ENCODE measurements at places on chromosomes 7 and 10.

GRCh38 chr7:151032936-151033863 is 5.0 kb downstream of the ABCB8 start:
- DNase-seq: no peak

GRCh38 chr10:28778524-28778923 is 101.2 kb downstream of the BAMBI start:
- DNase-seq: no peak

GRCh38 chr10:21530641-21531040 is 3.4 kb upstream of the MLLT10 start:
- DNase-seq: no peak

DNA sequence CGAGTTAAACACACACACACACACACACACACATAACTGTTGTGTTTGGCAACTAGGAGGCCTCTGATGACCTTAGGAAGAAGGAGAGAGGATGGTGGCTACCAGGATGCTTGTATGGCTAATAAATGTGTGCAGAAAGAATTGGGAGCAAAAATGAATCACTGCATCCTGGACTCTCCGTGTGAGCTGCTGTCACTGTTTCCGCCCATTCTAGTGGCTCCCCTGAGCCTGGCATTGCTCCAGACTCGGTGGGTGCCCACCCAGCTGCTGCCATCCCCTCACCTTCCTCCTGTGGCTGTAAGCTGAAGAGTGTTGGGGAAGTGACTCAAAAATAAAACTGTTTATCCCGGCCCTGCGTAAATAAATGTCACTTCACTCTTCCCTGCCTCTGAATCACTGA is 149.5 kb upstream of the MINDY3 start:
- DNase-seq: no peak

- no peak for DNase-seq
These were observed 582.2 kb upstream of the ZWINT start for GRCh38 chr10:56943221-56943755.

GRCh38 chr7:69610374-69611084 is 12.3 kb downstream of the AUTS2 start:
- DNase-seq: no peak

DNA sequence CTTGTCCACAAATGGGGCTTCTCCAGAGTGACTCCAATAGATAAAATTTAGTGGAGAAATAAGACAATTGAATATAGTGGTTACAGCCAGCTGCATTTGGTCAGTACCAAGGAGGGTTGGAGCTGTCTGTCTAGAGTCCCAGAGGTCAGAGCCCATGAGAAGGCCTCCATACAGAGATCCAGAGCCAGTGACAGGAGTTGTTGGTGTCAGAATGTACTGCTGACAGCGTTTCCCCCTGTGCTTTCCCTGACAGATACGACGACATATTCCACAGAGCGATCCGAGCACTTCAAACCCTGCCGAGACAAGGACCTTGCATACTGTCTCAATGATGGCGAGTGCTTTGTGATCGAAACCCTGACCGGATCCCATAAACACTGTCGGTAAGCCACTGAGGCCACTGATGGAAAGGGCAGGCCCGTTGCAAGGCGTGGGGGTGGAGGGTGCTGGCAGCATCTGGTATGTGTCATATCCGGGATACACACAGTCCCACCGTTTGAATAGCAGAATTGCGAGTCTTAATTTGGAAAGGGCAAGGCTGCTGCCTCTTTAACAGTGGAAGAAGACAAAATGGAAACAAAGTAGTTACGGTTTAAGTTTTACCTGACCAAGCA is 483.6 kb downstream of the NRG3 start:
- DNase-seq: peak; percentile 62

GRCh38 chr7:15801041-15801440 is 114.6 kb upstream of the MEOX2 start:
- no peak for DNase-seq

GRCh38 chr10:111295788-111296187 is 219.0 kb downstream of the ADRA2A start:
- DNase-seq: no peak
